Foreskin fibroblast (primary cell): ENCODE measurements at places on chromosomes 11 and 22.

GRCh38 chr11:46678741-46679130, 21.7 kb downstream of the ARHGAP1 start:
- no peak for DNase-seq

GRCh38 chr11:94583866-94584500, 16.8 kb downstream of the PIWIL4 start:
- peak; percentile 46 for DNase-seq

GRCh38 chr11:3867209-3868091, 12.0 kb downstream of the STIM1 start:
- peak; percentile 38 for DNase-seq

DNA sequence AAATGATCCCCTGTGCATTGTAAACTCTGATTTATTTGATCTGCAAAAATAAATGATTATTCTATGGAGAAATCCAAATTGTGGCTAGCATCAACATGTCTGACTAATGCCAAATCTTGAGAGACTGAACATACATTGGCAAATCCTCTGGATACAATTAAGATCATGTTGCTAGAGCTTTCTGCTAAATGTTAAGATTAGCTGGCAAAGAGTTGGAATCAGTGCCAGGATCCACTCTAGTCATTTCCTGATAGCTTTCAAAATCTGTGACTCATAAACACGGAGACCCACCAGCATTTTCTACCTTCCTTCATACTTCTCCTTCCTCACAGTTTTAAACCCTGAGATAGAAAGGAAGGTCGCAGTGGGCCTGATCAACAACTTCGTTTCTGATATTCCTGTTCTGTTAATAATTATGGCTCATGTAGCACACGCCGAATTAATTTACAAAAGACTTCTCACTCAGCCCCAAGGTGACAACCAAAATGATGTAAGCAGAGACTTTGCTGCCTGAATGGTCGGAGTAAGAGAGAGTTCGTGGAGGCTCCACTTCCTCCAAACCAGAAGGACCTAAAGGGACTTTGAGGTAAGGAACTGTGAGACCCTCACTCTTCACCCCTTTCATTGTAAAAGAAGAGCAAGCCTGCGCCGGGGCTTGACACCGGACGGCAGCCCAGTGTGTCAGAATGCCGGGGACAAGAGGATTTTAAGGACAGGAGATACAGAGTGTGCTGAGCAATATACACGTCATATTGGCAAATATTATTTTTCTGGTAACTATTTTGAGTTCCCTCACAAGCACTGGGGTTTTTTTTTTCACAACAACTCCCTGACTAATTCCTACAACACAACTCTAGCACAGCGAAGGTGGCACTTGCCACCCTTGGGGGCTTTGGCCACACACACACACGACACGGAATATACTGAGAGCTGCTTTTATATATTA, 42.0 kb downstream of the SERPINH1 start:
- peak; percentile 95 for DNase-seq

GRCh38 chr11:62472063-62472884, 53.4 kb downstream of the SCGB1A1 start:
- DNase-seq, result peak; percentile 39

DNA sequence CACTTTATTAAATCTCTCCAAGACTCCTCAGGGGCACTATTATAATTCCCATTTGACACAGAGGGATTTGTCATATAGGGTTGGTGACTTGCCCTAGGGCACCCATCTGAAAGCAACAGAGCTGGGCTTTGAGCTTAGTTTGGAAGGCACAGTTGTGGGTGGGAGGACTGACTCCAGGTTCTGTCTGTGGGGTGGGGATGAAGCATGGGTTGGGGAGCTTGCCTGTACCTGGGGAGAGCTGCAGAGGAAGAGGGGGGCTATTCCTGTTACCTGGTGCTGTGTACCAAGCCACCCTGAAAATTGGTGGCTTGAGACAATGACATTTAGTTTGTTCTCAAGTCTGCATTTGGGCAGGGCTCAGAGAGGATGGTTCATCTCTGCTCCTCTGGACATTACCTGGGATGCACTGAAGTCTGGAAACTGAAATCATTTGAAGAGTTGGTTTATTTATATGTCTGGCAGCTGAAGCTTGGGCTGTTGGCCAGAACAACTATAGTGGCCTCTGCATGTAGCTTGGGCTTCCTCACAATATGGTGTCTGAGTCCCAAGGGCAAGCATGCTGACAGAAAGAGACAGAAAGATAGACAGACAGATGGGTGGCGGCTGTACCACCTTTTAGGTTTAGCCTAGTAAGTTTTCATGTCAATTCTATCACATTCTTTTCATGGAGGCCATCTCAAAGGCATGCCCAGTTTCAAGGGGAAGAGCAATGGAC, 44.9 kb downstream of the LRRC32 start:
- no peak for DNase-seq

- no peak for DNase-seq
These were observed 118.8 kb upstream of the CRYBB3 start for GRCh38 chr22:25080855-25081254.

DNA sequence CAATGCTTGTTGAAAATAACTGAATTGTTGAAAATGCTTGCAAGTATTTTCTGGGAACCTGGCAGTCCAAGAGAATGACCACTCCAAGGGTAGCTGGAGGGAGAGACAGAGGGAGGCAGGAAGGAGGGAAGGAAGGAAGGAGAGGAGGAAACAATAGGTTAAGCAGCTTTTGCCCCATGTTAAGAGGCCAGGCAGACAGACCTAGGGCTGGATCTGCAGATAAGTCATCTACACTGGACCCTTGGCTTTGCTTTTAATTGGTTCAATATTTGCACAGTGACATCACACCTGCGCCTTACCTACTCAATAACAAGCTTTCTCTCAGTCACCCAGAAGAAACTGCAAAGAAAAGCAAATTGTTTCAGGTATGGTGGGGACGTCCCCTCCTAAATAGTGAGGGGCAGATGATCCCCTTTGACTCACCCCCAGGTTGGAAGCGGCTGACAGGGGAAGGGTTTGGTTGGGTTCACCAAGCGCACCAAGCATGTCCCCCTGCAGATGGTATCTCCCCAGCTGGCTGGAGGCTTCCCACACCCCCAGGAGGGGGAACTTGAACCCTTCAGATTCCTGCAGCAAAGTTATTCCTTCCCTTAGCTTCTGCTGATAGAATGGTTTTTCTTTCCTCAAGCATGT, 24.3 kb downstream of the MYH9 start:
- no peak for DNase-seq

- DNase-seq, result no peak
These were observed 10.5 kb downstream of the ART5 start for GRCh38 chr11:3631331-3631730.

DNA sequence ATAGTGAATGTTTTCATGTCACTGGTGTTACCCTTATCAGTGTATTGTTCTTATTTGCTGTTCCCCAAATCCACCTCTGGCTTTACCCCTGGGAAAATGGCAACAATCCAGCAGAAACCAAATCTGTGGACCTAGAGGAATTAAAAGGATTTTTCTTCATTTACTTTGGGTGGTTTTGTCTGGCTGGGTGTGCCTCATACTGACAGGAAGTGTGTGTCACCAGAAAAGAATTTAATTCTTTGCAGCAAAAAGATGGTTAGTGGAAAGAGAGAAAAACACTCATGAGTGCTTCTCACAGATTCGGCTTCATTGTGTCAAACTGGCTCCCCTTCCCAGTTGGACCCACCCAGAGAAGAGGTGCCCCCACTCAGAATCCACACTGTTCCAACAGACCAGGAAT, 38.9 kb downstream of the FZD4 start:
- DNase-seq, result peak; percentile 52

- DNase-seq, result peak; percentile 41
These were observed 978 bp downstream of the C11orf87 start for GRCh38 chr11:109422870-109423465.

DNA sequence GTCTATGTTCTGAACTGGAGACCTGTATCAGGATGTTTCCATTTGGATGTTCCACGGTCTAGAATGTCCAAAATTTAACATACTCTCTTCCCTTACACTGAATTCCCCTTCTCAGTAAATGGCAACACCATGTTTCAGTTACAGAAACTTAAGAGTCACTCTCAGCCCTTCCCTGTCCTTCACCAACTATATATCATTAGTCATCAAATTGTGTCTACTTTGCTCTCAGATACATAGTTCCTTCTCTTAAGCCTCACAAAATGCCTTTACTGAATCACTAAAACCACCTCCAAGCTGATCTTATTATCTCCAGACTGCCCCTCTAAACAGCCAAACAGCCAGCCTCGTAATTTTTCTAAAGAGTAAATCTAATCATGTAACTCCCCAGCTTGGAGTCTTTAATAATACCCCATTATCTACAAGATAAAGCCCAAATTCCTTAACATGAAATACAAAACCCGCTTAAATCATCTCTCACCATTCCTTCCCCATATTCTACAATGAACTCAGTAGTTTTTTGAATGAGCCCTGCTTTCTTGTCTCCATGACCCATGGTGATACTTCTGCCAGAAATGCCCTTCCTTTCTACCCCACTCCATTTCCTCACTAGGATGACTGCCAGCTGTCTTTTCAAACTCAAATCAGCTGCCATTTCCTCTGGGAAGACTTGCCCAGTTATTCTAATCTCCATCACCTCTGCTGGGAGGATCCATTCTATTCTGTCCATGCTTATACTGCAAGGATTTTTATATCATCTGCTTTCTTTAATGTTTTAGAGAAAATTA, 102.7 kb upstream of the ARHGAP42 start:
- no peak for DNase-seq

GRCh38 chr22:42169055-42169469, 38.5 kb upstream of the CYP2D6 start:
- DNase-seq, result peak; percentile 85

DNA sequence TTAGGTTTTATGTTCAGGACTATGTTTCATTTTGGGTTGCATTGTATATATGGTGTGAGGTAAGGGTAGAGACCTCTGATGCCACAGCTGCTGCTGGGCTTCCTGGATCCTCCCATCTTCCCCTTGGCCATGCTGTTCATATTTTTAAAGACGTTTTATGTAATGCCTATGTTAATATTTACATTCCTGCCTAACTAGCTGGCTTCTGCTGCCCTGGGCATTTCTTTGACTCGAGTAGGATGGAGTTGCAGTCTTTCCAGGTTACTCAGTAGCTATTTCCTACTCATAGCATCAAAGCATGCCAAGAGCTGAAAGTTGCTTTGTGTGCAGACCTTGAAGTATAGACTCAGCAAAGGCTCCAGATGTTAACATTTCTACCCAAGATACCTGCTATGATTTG, 220.5 kb upstream of the CADM1 start:
- DNase-seq, result no peak

- DNase-seq, result no peak
These were observed 198.7 kb upstream of the LUZP2 start for GRCh38 chr11:24298146-24298545.

DNA sequence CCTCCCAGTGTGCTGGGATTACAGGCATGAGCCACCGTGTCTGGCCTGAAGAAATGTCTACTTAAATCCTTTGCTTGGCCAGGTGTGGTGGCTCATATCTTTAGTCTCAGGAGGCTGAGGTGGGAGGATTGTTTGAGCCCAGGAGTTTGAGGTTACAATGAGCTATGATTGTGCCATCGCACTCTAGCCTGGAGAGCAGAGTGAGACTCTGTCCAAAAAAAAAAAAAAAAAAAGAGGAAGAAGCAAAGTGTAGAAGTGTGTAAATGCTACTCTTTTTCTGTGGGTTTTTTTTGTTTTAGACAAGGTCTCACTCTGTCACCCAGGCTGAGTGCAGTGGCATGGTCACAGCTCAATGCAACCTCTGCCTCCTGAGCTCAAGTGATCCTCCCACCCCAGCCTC, 6.4 kb upstream of the ATG16L2 start:
- no peak for DNase-seq

GRCh38 chr11:83257761-83258168, 28.4 kb downstream of the CCDC90B start:
- DNase-seq, result peak; percentile 94

DNA sequence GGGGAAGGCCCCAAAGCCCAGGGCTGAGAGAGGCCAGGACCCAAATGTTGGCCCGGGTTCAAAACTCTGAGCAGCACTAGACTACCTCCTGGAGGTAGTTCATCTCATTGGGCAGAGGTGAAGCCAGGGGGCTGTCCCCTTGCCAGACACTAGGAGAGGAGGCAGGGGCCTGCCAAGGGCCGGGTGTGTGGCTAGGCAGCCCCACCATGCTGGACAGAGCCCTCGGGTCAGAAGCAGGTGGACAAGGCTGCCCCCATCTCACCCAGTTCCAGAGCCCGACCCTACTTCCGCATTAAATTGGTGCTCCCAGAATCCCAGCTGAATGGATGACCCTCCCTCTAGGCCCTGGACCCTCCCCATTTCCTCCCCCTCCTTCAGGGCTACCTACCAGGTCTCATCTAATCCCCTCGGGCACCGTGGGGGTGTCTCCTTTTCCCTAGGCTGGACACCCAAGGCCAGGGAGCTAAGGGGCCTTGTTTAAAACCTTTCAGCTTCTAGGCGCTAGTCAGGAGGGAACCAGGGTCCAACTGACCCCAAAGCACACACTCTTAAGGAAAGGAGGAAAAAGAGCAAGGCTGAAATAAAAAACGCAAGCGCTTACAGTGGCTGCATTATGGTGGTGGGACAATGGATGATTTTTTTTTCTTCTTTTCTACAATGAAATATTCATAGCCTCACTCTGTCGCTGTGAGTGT, 72.1 kb upstream of the TCF20 start:
- DNase-seq, result no peak

- peak; percentile 32 for DNase-seq
These were observed 10.7 kb downstream of the TBRG1 start for GRCh38 chr11:124633355-124633754.

DNA sequence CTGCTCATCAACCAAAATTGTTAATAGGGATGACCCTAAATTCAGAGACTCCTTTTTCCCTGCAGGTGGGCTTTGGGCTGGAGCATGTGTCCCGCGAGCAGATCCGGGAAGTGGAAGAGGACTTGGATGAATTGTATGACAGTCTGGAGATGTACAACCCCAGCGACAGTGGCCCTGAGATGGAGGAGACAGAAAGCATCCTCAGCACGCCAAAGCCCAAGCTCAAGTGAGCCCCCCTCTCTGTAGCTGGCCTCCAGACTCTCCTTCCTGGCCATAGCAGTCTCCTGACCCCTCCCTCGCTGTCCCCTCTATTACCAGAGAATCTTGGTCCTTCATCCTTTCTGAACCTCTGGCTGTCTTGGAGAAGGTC, 47.9 kb upstream of the RAB1B start:
- no peak for DNase-seq

GRCh38 chr11:111260811-111261210, 15.3 kb downstream of the POU2AF2 start:
- peak; percentile 49 for DNase-seq

- no peak for DNase-seq
These were observed at the start of gene AASDHPPT for GRCh38 chr11:106077609-106078455. TSS of gene AASDHPPT (plus strand) at chr11:106077662. CDS start at chr11:106077711, 49 bp downstream.

DNA sequence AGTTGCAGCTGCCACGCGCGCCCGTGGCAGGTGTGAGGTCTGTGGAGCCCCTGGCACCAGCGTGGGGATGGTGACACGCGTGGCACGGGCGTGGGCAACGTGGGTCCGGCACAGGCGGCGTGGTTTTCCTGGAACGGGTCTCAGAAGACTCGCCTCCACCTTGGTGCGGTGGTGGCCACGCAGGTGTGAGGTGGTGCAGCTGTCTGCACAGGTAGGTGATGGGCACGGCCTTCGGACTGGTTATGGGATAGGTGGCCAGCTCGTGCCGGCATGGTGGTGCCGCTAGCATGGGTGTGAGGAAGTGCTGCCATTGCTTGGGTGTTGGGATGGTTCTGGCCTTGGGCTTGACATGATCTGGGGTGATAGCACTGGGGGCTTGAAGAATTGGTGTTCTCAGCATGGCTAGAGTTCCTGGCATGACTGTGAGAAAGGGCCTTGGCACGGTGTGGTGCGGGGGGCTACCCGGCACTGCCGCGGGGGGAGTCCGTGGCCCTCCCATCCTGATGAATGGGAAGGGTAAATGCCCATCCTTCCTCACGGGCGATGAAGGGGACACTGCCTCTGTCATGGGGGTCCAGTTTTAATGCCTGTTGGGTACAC, 531 bp downstream of the DAGLA start:
- no peak for DNase-seq
